NK-92 treated with Interleukin-12 subunit alpha and Interleukin-12 subunit beta, amount 100 ng/mL, for 24 hours (cell line): ENCODE measurements at places on chromosomes 4 and X.

GRCh38 chr4:90152024-90152423 is 24.8 kb downstream of the CCSER1 start:
- DNase-seq, result no peak

- DNase-seq, result no peak
Measured at GRCh38 chrX:39653691-39654090, 444.1 kb downstream of the BCOR start.

GRCh38 chrX:150907474-150907873 is 9.0 kb upstream of the CD99L2 start:
- no peak for DNase-seq

DNA sequence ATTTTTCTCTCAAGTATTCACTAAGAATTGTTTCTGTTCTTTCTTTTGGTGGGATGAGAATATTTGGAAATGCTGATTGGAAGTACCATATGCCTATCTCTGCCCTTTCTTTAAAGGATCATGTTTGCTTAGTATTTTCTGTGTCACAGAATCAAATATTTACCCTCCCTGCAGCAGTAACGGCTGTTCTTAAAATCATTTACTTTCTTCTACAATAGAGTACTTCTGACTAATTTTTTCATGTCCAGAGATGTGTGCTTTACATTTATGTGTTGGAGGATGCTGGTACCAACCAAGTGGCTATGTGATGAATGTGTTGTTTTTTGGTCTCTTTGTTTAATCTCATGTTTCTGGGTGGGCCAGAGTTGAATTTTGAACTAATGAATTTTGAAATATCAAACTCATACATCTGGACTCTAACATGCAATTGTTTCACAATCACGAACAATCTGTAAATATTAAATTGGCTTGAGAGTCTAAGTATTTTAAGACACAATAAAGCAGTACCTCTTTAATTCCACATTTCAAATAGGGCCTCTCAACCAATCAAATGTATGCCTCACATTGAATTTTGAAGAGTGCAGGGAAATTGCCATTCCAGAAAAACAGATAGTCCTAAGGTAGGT is 59.4 kb upstream of the ARSJ start:
- DNase-seq, result no peak

DNA sequence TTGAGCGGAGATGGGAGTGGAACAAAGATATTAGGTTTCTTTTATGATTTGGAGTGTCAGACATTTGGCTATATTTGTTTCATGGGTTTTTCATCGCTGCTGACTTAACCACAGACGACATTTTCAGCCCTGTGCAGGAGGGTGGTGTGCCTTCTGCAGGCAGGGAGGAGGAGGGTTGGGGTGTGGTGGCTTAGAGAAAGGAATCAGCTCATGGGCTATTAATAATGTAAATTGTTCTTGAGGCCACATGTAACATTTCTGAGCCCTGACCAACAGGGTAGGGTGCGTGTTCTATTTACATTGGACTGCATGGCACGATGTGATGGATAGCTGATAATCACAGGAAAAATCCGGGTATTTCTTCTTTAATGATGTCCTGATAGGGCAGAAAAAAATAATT is 67.6 kb downstream of the POLA1 start:
- no peak for DNase-seq

GRCh38 chr4:99144070-99144469 is at the start of gene ADH4:
Gene ADH4, minus strand, starts transcription at chr4:99144297. Its CDS starts 75 bp downstream, at chr4:99144222.
- no peak for DNase-seq

DNA sequence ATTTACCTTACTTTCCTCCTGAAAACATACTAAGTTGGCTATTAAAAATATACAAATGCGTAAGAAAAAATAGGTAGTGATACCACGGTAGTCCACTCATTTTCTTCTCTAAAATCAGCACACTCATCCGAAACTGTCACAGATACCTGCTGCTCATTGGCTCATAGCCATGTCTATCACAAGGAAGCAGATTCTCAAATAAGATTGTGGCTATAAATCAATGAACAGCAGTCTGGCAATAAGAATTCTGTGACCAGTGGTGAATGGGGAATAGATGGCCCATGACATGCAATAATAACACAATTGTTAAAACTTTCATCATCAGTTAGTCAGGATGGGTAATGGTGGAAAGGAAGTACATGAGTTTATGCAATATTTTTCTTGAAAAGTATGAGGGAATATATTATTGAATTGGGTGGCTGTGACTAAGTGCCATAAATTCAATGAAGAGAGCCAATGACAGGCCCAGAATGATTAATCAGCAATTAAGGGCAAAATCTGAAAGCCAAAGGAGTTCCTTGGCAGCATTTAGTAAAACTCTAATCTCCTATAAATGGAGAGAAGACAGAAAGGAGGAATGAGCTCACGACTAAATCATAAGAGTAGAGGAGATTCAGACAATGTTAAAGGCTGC is 202.3 kb upstream of the NEIL3 start:
- no peak for DNase-seq

DNA sequence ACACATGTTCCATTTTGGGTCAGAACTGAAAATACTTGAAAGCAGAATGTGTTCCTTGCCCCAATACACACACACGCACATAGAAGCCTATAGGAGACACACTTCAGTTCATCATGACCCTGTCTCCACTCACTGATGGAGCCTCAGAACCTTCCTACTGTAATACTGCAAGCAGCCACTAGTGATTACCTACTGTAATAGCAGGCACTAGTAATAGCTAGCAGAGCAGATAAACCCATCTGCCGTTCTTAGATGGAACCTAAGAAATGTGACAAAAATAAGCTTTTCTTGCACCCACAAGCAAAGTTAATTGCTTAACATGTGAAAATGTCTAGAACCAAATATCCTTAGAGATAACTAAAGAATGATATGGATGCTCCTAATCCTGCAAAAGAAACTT is 13.6 kb downstream of the AMTN start:
- no peak for DNase-seq

DNA sequence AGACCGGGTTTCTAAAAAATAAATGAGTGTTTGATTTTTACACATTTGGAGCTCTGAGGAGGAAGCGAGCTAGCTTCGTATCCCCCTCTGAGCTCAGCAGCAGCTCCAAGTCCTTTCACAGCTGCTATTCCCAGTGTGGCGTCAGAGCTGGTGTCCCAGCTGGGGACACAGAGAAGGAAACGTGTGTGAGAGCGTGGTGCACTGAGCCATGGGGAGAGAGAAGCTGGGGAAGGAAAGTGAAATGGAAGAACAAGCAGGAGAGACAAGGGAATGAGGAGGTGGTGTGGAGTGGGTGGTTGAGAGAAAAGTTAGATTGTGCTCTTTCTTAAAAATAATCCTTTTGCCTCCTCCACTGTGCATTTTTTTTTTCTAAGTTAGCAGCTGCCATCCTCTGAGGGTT is 79.5 kb upstream of the SLC4A4 start:
- no peak for DNase-seq

DNA sequence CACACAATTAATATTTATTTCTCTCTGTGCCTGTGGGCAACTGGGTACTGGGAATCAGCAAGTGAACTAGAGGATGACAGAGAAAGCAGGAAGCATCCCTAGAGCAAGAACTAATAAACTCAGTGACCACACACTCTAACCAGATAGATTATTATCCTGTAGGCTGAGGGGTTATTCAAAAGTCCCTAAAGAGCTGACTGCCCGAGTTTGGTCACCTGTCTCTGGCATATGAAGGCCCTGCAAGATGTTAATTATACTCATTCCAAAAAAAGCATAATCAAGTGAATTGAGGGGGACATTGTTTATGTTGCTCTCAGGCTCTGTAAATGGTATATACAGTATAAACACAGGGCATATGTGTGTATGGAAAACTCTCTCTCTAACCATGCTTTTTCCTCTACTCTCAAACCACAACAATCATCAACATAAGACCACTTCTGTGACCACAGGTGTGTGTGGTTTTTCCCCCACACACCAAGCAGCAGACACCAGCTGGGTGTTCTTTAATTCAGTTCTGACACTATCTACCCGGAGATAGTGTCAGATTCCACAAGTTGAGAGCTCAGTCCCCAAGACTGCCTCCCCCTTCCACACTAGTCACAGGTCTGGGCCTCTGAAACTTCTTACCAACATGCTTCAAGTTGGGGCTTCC is 6.2 kb upstream of the HPSE start:
- peak; percentile 15 for DNase-seq

DNA sequence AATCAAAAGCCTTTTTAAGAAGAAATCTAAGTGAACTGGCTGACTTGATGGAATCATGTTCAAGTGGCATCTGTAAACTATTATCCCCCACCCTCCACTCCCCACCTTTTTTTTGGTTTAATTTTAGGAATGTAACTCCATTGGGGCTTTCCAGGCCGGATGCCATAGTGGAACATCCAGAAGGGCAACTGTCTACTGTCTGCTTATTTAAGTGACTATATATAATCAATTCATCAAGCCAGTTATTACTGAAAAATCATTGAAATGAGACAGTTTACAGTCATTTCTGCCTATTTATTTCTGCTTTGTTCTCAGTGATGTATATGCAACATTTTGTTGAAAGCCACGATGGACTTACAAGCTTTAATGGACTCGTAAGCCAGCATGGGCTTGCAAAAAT is 162.3 kb downstream of the STIM2 start:
- no peak for DNase-seq

- DNase-seq, result no peak
Measured at GRCh38 chr4:5204781-5205180, 153.5 kb downstream of the STK32B start.

GRCh38 chr4:22515145-22515887 is 550 bp downstream of the ADGRA3 start:
- DNase-seq, result no peak

- peak; percentile 32 for DNase-seq
Measured at GRCh38 chrX:1466971-1467561, 14.4 kb upstream of the ASMTL start.

GRCh38 chr4:151117371-151117962 is 18.0 kb downstream of the RPS3A start:
- no peak for DNase-seq

DNA sequence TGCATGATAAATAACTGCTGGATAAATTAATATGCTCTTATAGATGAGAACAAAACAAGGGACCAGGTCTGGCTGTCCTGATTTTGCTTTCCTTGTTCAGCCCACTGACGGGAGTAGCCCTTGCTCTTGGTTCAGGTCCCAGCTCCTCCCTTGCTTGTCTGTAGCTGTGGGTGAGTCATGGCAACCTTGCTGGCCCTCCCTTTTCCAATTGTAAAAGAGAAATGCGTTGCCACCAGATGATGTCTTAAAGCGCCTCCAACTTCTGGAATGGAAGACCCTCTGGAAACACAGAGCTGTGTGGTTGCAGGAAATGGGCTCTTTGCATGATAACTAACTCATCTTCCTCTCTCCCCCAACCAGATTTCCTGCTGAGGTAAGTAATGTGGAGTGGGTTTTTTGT is 171.4 kb downstream of the AASDH start:
- DNase-seq, result no peak

GRCh38 chr4:163598028-163598427 is 103.5 kb downstream of the TMA16 start:
- no peak for DNase-seq

DNA sequence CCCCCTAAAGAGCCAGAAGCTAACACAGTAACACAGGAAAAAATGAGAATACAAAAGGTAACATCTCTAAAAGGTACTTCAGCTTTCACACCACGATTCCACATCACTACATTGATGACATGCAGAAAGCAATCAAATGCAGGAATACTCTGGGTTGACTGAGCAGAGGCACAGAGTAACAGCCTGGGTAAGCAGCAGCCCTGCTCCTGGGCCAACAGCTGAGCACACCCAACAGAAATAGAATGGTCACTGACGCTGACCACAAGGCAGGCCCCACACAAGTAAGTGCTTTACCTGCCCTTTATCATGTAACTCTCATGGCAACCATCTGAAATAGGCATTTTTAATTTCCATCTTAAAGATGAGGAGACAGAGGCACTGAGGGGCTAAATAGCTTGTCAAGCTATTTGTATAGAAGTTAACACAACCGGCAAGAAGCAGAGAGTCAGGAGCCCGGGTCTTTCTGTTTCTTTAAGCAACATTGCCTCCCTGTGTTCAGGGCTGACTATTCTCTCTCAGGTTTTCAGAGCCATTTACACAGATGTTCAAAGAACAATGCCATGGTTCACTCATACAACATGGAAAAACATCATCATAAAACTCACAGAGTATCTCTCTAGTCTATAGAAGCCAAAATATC is 168.9 kb downstream of the ZNF674 start:
- no peak for DNase-seq

DNA sequence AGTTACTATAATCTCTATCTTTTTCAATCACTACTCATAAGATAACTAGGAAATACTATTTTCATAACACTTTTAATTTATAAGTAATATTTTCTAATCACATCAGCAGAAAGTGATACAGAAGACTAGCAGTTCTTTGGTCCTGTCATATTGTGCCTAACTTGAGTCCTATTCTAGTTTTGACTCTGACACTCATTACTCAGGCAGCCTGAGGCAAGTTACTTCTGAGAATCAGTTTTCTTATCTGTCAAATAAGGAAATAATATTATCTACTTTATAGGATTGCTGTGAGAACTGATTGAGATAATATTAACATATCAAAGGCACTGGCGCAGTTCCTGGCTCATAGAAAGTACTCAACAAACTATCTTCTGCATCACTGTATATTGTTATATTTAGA is 17.8 kb downstream of the PITX2 start:
- DNase-seq, result no peak

- DNase-seq, result no peak
Measured at GRCh38 chrX:39439906-39440798, 638.9 kb downstream of the MID1IP1 start.

GRCh38 chrX:124325732-124326131 is 6.7 kb upstream of the TEX13D start:
- DNase-seq, result no peak

- DNase-seq, result no peak
Measured at GRCh38 chr4:96260064-96260682, 420.3 kb downstream of the PDHA2 start.

DNA sequence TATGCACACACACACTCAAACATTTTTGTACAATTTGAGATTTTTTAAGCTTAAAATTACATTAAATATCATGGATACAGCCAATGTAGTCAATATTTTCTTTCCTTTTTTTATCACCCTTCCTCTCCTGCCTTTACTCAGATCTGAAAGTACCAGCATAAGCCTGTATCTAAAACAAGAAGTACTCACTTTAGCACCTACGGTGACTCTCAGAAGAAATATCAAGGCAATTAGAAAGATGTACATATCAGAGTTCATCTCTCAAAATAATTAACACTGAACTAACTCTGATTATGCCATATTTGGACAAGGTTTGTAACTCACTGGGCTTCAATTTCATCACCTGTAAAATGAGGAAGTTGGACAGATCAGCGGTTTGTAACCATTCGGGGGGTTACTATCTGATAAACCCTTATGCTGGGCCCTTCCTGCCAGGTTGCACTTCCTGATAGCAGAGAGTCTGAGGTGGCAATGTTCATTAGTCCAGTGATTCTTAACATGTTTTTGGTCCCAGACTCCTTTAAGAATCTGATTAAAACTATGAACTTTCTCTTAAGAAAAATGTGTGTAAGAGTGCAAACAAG is 5.7 kb upstream of the GPR174 start:
- peak; percentile 9 for DNase-seq

DNA sequence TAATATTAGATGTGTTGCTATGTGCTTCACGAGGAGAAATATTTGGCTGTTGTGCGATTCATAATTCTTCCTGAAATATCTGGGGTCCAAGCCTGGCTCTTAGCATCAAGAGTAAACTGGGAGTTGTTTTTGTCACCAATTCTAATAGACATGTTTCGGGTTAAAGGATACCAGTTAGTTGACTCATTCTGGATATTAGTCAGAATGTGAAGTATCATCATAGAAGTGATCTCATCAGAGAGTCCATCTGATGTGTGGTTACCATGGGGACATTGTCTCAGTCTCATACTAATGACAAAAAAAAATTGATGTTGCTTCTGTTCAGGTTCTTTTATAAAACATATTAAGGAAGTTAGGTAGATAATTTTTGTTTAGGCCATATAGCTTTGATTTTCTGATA is 57.2 kb upstream of the MTMR1 start:
- no peak for DNase-seq

- no peak for DNase-seq
Measured at GRCh38 chr4:77196866-77197265, 39.9 kb downstream of the CCNG2 start.
